ENCODE measurements at places on chromosomes 12 and 14.
A peak's percentile ranks its signal among the peaks of the same experiment; 100 is the strongest.

DNA sequence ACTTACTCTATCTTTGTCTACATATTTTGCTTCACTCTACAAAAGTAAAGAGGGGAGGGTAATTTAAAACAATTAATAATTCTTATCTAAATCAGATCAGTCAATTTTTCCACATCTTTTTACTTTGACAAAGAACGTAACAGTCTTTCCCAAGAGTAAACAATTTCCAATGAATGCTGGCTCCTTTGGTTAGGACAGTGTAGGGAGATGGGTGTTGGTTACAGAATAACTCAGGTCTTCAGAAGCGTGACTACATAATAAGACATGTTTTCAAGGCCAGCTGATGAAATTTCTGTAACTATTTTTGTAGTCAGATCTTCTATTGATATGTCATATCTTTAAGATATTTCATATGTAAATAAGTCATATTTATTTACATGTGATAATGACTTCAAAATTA lies 183.0 kb upstream of the CAND1 start:
- DNase-seq: no peak

- DNase-seq: no peak
Measured at GRCh38 chr12:30870491-30871265, 55.9 kb upstream of the TSPAN11 start.

DNA sequence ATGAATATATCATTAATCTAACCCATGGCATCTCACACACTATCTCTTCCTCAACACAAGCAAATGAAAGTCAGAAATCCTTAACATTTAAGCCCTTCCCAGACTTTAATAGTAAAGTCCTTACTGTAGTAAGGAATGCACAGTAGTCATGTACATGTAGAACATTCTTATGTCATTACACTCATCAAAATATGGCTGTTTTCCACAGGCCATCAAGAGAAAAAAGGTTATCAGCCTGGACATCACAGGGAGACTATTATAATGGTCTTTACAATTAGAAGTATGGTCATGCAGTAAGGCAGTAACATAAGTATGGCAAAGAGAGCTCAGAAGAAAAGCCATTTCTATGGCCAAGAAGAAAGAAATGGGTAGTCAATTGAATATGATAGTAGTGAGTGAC lies 121.2 kb downstream of the SLC6A15 start:
- DNase-seq: no peak

- DNase-seq: no peak
Measured at GRCh38 chr14:104076743-104077142, 8.8 kb upstream of the ASPG start.

- DNase-seq: no peak
Measured at GRCh38 chr12:46462641-46463355, 90.2 kb upstream of the SLC38A2 start.

- no peak for DNase-seq
Measured at GRCh38 chr14:82915381-82915780, 1381.7 kb upstream of the SEL1L start.

DNA sequence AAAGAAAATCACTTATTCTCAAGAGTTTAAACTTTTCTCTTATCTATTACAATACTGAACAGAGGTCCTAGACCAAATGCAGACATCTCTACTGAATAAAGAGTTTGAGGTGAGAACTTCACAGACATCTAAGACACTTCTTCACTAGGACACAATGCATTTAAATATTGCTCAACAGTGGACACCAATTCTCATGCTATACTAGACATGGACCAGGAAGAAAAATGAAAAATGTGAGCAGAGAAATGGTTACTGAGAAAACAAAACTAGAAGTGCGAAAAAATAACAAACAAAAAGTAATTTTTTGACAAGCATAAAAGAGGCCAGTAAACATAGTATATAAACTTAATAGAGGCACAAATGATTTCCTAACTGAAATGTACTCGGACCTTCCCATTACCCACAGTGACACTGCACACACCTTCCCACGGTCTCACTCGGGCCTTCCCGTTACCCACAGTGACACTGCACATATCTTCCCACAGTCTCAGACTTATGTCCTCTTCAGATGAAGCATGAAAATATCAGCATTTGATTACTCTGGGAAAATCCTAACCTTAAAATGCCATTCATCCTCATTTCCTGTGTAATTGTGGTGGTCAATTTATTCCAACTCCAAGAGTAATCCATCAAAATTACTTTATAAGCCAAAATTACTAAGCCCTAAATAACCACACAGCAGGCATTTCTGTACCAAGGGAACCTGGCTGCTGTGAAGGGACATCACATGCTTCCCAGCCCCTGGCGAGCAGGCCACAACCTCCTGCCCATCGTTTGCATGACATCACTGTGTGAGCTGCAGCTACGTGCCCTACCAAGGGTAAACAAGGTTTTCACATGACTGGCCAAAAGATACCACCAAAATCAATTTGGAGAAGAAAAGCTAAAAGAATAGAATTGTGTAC lies 6.4 kb downstream of the SLC15A4 start:
- no peak for DNase-seq

DNA sequence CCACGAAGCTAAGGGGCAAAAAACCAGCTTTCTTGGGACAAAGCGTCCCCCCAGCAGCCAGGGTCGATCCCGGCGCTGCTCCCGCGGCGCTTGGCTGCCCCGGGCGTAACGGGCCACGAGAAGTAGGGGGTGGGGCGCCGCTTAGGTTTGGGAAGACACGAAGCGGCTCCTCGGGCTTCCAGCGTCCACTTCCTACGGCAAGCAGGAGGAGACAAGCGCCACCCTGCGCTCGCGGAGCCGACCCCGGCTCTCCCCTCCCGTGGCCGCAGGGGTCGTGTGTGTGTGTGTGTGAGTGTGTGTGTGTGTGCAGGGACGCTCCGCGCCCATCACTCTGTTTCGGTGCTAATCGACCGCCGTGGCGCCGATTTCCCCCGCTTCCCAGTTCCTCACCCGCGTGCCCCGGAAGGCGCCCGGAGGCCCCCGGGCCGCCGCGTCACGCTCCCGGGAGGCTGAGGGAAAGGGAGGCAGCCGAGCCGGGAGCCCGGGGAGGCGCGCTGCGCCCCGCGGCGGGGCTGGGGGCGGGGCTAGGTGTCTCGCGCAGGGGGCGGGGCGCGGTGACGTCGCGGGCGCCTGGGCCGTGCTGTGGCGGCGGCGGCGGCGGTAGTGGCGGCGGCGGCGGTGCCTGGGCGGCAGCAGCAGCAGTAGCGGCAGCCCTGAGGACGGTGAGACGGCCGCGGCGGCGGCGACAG lies at the start of gene ERC1:
ERC1 (plus strand) TSS at position 563 of the 689 bp plus-strand sequence. CDS start 36,681 bp downstream, outside the sequence.
- peak; percentile 98 for DNase-seq

DNA sequence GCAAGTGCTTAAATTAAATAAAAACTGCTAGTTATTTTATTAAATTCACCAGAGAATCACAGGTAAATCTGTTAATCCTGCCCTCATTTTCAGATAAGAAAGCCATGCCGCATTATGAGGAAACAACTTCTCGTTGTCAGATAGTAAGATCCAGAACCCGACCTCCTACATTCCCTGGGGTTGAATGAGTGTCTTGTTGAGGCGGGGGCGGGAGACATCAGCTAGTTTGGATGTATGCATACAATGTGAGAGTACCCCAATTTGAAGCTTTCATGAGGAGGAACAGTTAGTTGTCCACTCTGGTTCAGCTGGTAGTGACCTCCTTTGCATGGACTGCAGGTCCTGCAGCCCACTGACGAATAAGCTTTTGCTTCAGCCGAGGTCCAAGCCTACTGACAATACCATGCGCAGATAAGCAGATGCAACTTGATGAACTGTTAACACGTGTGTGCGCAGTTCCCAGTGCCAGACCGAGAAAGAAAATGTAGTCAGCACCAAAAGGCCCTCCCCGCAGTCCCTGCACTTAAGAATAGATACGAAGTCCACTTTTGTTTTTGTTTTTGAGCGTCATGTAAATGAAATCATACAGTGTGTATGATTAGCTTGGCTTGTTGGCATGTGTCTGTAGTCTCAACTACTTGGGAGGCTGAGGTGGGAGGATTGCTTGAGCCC lies 34.9 kb downstream of the EVL start:
- no peak for DNase-seq

DNA sequence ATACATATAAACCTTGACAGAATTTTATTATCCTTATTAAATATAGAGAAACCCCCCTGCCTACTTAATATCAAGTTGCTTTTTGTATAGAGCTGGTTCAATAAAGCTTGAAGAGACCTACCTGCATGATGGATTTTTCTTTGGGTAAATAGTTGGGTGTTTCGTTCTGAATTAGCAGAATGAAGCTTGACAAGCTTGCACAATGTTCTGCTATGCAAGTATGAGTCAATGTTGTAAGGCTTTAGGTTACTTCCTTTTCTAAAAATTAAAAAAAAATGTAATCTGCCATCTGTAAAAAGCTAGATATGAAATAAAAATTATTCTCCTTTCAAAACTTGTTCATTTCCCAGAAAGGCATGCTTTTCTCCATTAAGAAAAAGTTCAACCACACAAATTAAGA lies 1662.6 kb upstream of the SEL1L start:
- DNase-seq: no peak

DNA sequence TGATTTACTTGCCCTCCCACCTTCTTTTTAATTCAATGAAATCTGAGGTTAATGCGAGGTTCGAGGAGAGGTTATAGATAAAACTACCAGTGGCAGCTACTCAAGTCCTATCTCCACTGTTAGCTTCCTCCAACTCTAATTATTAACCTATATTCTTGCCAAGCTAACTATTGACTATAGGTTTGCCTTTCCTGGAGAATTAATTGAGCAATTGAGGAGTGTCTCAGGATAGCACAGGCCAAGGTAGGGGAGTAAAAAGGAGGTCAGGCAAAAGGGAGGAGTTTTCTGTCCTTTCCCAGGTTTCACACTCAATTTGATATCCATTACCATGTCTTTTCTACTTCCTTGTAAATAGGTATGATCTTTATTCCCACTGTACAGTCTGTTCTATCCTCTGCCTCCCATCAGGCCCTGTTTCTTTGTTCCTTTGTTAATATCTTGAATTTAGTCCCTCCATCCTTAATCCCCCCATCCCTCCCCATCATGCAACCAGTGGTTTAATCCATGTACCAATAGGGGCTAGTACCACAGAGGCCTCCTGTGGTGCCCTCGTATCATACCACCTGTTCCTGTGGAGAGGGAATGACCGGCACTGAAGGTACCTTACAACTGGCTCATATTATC lies 3.7 kb upstream of the SUOX start:
- no peak for DNase-seq

DNA sequence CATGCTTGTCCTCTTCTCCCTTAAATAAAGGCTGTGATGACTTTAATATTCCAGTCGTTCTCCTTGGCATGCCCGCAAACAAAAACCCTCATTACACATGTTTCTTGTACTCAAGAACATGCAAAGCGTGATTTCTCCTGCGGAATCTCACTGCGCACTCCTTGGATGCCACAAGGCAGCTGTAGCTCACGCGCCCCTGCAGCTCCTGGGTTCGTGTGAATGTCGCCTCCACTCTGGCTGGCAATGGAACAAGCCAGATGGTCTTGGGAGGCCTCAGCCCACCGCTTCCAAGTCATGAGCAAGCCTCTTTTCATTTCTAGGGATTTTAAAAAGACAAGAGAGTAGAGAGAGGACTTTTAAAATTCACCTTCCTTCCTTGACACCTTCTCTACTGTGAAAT lies 403.8 kb downstream of the PCNX1 start:
- no peak for DNase-seq

DNA sequence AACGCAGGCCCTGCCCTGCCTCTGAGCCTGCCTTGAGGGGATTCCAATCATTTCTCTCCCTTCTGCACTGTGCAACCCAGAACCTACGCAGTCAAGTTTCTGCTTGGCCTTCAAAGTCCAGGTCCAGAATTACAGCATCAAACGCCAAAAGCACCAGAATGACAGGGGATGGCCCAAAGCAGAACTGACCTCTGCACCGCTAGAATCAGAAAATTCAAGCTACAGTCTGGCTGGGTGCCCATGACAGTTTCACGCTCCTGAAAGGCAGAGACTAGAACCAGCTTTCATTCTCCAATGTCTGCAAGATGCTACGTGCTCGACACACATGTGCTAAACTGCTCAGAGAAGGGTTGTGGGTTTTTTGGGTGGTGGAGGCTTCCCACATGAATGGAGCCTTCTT lies 4.1 kb downstream of the CLMN start:
- no peak for DNase-seq

DNA sequence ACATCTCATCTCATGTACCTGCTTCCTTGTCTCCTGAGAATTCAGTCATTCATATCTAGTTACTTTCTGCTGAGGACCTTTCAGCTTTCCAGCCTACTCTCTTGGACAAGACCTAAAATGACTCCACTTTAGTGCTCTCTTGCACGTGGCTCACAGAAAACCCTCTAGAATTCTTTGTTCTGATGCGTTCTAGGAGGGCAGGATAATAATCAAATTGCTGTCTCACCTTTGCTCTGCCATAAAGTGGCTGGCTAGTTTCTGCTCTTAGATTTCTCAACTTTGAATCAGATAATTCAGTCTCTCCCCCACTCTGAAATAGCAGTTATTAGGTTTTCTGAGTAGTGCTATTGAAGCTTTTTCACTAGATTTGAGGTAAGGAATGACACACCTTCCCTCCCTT lies 429.5 kb upstream of the FBXO33 start:
- no peak for DNase-seq

- peak; percentile 89 for DNase-seq
Measured at GRCh38 chr12:47949441-47950341, 13.7 kb upstream of the TMEM106C start.
